ENCODE measurements at places on chromosomes 5 and 9.

- DNase-seq, result no peak
Observed at GRCh38 chr9:6759185-6759977, 1.6 kb downstream of the KDM4C start.

GRCh38 chr9:135087489-135087792 is at the start of gene OLFM1:
Gene OLFM1 (plus strand): TSS chr9:135087668. CDS start chr9:135087990, 322 bp downstream.
- peak; percentile 8 for DNase-seq

DNA sequence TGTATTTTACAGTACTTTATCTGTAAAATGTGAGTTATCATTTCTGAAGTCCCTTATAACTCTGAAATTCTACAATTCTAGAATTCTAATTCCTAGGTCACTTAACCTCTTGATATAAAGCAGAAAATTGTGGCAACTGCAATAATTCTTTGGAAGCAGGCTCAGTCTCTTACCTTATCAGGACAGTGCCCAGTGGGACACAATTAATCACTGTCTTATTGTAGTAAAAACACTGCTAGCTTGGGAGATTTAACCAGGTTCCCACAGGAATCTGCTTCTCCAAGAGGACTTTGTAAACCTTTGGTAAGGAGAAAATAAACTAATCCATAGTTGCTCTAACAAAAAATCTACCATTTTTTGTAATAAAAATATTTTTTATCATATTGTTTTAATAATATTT is 18.3 kb upstream of the SPATA9 start:
- no peak for DNase-seq

GRCh38 chr9:6889868-6890267 is 132.1 kb downstream of the KDM4C start:
- DNase-seq, result no peak

DNA sequence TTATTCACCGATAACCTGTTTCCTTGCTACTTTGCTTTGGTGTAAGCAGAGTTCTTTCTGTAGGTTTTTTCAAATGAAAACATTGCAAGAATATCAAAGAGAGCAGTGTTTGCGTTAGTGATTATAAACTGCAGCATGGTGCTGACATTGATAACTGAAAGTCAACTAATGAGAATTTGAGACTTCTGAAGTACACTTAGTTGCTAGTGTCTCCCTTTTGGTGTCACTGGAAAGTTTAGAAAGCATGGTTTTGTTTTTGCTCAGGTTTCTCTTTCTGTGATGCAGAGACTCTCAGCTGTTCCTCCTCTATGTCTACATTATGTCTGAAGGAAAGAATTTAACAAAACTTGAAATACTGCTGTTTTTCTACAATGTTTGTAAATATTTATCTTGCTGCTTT is 80.2 kb upstream of the ZNF169 start:
- DNase-seq, result no peak

GRCh38 chr5:22835686-22836085 is 17.5 kb downstream of the CDH12 start:
- no peak for DNase-seq

DNA sequence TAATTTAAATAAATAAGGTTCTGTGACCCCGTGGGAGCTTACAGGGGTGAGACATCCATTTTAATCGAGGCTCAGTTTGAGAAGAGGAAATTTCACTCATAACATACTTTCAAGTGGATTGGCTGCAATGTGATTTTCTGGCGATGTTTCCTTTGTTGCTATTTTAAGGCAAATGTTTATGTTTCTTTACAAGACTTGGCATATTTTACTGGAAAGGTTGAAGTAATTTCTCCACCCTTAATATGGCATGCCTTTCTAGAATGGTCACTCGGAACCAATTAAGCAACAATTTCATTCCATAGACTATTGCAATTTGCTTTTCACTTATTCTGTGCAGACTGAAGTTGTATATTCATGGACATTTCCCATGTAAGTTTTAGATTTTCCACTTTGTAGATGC is 438.0 kb upstream of the WWC1 start:
- DNase-seq, result no peak

DNA sequence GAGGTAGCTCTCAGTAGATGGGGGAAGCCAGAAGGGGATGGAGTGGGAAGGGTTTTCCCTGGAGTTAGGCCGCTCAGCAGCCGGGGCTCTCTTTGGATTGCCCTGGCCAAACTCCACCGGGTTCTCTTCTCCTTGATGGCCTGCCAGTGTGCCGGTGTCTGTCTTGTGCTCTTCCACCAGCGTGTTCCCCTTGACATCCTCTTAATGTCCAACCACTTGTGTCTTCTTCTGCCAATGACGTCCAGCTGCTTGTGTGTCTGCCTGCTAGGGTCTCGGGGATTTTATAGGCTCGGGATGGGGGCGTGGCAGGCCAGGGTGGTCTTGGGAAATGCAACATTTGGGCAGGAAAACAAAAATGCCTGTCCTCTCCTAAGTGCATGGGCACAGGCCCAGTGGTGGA is 313.1 kb upstream of the PUM3 start:
- DNase-seq, result no peak

- no peak for DNase-seq
Observed at GRCh38 chr5:114415760-114416159, 53.9 kb downstream of the KCNN2 start.

DNA sequence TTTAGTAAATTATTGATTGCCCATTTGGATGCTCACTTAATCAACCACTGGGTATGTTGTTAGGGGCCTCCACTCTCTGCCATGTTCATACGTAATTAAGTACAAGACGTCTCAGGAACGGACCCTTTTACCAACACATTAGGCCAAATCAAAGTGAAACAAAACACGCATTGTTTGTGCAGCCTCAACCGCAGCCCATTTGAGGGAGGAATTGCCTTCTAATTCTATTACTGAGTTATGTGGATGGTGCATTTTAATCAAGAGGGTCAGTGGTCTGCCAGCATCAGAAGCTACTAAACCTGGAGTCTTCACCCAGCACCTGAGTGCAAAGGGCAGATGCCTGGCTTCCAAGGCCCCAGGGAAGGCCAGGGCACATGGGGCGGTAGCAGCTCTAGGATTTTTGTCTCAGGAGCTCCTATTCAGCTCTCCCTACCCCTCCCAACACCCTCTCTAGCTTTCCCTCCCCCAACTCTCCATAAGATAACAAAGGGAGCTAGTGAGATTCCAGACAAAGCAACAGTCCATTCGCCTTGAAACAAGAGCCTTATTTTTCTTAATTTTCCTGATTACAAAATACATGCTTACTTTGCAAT is 7.9 kb upstream of the MED27 start:
- no peak for DNase-seq

- peak; percentile 20 for DNase-seq
Observed at GRCh38 chr9:113656771-113657670, 193.5 kb downstream of the RGS3 start.
